ENCODE measurements at places on chromosomes 1 and 21.

DNA sequence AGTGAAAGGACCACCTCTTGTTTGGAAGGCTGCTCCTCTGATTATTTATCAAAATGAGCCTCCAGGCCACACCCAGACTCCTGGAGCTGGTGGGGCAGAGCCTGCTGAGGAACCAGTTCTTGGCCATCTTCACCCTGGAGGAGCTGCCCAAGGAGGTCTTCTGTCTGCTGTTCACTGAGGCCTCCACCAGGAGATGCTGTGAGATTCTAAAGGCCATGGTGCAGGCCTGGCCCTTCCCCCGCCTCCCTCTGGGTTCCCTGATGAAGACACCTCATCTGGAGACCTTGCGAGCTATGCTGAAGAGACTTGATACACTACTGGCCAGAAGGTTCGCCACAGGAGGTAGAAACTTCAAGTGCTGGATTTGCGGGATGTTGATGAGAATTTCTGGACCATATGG is 61.7 kb upstream of the GJA8 start:
- peak; percentile 20 for DNase-seq

DNA sequence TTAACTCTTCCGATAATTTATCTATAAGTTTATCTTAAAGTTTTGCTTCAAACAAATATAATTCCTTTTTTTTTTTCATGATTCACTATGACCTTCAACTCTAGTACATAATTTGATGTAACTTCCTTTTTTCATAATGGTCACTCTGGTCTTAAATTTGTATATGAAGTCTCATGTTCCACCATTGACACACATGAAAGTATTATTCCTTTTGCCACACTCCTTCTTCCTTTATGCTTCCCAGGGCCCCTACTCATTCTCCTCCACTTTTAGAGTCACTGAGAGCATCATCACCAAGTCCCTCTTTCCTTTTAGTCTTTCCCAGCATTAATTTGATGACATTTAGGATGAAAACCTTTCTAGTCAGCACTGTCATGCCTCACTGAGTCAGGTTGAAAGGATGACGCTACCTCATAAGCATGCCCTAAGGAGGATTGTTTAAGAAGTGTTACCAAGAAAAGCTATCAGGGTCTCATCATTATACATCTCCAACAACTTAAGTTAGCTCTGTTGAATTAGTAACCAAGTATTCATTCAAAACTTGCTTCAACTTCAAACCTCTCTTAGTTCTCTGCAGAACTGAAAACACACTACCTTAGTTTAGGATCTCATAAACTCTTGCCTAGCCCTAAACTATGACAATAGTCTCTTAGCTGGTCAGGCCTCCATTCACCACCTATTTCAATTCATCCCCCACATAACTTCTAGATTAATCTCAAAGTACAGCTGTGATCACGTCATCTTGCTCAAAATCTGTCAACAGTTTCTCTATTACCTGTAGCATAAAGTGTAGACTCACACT is 14.5 kb downstream of the AUNIP start:
- DNase-seq, result no peak

- DNase-seq, result peak; percentile 18
Observed at GRCh38 chr1:224637515-224637914, 21.4 kb downstream of the CNIH3 start.

DNA sequence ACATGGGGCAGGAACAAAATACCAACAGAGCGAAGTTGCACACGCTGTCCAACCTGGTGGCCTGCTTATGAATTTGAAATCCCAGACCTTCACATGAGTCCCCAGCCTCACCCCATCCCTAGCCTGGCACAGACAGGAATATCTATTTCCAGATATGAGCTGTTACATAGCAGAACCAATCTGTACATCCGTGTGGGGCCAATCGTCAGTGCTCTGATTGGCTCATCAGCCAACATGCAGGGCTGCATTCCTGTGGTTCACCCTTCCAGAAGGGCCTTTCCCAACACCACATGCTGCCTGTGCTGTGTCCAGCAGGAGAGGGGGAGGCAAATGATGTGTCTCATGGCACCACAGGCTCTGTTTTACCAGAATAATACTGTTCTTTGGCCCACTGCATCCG is 31.3 kb downstream of the CCN1 start:
- DNase-seq, result no peak

GRCh38 chr1:2460996-2461751 is 14.9 kb upstream of the PLCH2 start:
- DNase-seq, result no peak

DNA sequence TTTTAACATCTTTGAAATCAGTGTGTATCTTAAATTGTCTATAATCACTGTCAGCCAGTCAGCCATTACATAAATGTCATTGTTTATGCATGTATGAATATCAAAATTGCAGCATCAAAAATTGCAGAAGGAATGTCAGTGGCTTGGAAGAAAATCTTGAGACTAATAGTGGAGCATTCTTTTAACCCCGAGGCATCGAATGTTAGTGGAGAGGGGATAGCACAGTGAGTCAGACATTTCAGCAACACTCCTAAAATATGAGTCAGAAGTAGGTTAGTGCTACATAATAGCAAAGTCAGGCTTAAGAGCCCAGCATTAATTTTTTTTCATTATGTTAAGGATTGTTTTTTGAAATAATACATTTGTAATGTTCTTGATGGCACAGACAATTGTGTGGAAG is 45.5 kb downstream of the SNRPE start:
- DNase-seq, result no peak

DNA sequence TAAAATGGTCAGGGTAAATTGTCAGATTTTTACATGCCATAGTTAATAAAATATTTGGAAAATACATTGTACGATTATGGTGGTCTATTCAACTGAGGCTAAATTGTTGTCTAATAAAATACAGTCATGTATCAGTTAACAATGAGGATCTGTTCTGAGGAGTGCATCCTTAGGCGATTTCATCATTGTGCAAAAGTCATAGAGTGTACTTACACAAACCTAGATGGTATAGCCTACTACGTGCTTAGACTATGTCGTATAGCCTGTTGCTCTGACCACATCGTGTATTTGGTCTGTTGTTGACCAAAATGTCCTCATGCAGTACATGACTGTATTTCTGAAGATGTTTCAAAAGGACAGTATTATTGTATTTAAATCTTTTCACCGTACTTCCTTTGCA is 5.2 kb downstream of the EEIG2 start:
- DNase-seq, result no peak

GRCh38 chr1:182608845-182609610 is 4.8 kb upstream of the RGS16 start:
- DNase-seq, result no peak

DNA sequence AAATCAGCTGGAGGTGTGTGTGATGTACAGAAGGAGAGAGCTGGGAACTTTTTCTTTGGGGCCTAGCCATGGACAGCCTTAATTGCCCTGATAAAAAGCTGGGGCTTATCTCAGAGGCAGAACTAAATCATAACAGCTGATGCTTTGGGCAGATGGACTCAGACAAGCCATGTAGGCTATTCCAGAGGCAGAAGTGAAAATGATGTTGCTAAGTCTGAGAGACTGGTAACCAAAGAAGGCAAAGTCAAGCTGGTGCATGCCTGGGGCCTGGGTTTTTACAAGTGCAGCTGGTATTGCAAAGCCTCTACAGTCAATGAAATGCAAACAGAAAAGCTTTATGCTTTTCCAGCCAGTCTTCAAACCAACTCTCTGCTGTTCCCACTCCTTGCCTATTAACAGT is 39.0 kb upstream of the LMX1A start:
- DNase-seq, result no peak

- no peak for DNase-seq
Observed at GRCh38 chr1:82044111-82044510, 243.4 kb downstream of the ADGRL2 start.

DNA sequence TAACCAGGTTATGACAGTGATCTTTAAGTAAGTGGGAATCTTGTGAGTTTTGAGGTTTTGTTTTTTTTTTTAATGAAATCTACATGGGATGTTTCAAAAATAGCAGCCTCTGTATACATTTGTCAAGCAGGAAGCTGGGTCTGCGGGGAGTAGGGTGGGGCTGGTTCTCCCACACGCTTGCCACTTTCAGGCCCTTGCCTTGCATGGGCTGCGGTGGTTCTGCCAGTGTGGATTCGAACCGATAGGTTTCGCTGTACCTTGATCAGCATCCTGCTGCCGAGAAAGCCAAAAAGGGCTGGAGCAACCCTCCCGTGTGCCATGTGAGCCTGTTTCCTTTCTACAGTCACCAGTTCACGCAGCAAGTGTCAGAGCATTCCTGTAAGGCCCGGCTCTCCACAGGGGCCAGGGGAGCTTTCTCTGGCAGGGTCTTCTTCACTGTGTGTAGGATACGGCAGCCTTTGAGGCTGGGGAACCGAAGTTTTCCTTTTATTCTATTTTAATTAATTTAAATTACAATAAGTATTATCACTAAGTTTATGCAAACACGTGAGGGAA is 79.2 kb upstream of the SAMD11 start:
- peak; percentile 37 for DNase-seq

DNA sequence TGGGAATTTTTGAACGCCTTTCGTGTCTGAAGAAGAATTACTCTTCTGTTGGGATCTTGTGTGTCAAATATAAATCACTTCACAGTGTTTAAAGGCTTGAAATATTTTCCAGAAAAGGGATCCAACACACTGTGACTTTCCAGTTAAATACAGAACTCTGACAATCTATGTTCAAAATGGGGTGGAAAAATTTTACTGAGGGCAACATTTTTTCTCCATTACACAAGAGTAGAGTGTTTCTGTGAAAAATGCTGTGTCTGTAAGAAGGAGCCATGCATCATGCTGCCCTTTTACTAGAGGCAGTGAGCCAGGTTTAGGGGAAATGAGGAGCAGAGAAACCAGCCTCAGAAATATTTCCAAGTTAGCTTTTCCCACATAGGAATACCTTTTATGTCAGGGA is 86.5 kb downstream of the VPS13D start:
- no peak for DNase-seq

GRCh38 chr1:9687874-9688582 is 36.5 kb downstream of the PIK3CD start:
- DNase-seq, result no peak

- peak; percentile 73 for DNase-seq
Observed at GRCh38 chr1:156198831-156199349, 5.0 kb downstream of the SLC25A44 start.

DNA sequence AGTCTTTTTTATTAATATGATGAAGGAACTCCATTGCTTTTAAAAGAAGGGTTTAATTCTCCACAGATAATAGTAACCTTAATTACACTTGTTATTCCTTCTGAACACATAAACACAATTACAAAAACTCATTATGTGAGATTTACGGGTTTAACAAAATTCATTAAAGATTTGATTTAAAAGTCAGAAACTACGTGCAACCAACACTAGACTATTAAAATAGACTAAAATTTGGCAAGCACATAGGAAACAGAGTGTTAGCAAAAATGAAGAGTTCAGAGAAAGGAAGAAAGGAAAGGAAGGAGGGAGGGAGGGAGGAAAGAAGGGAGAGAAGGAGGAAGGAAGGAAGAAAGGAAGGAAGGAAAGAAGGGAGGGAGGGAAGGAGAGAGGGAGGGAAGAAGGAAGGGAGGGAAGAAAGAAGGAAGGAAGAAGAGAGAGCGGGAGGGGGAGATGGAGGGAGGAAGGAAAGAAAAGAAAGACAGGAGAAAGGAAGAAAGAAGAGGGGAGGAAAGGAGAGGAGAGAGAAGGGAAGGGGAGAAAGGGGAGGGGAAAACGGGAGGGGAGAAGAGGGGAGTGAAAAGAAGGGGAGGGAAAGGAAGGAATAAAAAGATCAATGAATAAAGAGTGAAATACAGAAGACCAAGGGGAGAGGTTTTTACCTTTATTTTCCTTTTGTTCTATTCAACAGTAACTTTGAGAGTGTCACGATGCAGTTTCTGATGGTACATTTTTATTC is 123.4 kb upstream of the LYPLAL1 start:
- DNase-seq, result no peak

DNA sequence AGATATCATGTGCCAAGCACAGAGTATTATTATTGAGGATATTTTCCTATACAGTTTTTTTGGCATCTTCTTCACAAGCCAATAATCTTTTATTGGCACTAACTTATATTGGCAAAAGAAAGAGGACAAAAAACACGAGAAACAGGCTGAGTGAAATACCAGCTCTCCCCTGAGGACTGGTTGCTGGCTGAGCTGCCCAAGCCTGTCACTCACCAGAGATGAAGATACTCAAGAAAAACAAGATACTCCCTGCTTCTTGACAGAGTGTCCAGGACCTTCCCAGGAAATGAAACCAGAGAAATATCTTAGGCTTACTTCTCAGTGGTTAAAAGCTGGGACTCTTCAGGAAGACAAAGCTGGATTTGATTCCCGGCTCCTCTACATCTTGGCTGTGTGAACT is 35.9 kb upstream of the ATP1B1 start:
- no peak for DNase-seq

- peak; percentile 66 for DNase-seq
Observed at GRCh38 chr1:12040457-12041051, 21.3 kb downstream of the MIIP start.

DNA sequence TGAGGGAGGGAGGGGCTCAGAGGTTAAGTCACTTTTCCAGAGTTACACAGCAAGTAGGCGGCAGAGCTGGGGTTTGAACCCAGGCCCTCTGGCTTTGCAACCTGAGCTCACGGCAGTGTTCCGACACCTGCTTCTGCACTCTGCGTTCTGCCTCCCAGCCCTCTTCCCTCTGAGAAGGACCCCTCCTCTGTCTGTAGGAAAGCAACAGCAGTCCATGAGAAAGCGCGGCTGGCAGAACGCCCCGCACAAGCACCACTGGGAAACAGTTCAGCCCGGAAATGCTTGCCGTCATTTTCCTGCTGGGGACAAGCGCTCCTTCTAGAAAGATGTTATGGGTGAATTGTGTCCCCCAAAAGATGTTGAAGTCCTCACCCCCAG is 241.1 kb downstream of the NPHP4 start:
- DNase-seq, result no peak

DNA sequence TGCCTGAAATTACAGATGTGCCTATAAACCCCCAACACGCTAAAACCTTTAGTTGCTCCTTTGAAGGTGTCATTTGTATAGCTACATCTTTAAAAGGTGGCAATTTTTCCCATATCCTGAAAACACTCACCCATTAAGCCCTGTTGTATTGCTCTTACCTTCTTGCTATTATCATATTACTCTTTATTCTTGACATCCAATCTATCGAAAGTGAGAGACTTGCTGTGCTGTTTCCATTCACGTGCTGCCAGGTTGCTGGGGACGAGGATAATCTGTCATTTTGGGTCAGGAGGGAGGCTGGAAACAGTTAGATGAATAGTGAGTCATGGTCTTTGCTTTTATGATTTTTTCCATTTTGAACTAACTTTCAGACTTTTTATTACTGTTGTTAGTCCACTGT is 213.0 kb upstream of the PRMT6 start:
- DNase-seq, result no peak

GRCh38 chr1:44632598-44632997 is 41.7 kb downstream of the TMEM53 start:
- peak; percentile 36 for DNase-seq

- DNase-seq, result no peak
Observed at GRCh38 chr1:168970926-168971659, 135.4 kb upstream of the ATP1B1 start.

DNA sequence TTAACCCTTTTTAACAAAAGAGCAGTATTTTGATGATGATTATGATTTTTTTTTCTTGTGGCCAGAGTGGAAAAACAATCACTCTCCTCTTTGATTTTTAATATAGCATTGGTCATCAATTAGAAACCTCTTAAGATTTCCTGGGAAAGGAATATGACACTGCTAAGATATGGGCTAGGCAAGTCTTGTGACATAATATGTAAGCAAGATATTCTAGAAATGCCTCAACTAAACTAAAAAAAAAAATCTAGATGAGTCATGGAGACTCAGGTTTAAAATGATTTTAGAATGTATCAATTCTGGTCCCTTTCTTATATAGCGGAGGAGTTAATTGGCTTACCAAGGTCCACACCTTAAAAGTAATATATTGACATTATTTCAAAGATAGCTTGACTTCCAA is 60.3 kb upstream of the JUN start:
- no peak for DNase-seq

Data from activated CD4-positive, alpha-beta memory T cell treated with anti-CD3 and anti-CD28 coated beads for 36 hours (primary cell).